Hair follicle dermal papilla cell (primary cell): ENCODE measurements at places on chromosomes 5 and 9. TPM values are rescaled to one million over a fixed set of nuclear protein-coding genes. Genes with fewer than 3 reads are reported as not detected.

IL33 gene
- 0.12 TPM in 1 of 2 replicates, not detected in the other for total RNA-seq

MELK gene
- total RNA-seq: 7.6 and 9.1 TPM in 2 replicates

ZBTB6 gene
- 19.3 and 19.6 TPM in 2 replicates for total RNA-seq

CD14 gene
- 2.8 and 6.3 TPM in 2 replicates for total RNA-seq

TAF11L5 gene
- total RNA-seq: not detected in 2 replicates

PAX5 gene
- total RNA-seq: not detected in 2 replicates
